Stimulated activated CD4-positive, alpha-beta T cell treated with anti-CD3 and anti-CD28 coated beads, TNF-alpha, amount 100 ng/mL, for 1 hour (primary cell): ENCODE measurements at places on chromosomes 1 and 21.

GRCh38 chr1:152052606-152053005, 15.8 kb upstream of the S100A11 start:
- DNase-seq = peak; percentile 58

- DNase-seq = no peak
Measured at GRCh38 chr1:31371121-31371959, 1.5 kb downstream of the FABP3 start.

DNA sequence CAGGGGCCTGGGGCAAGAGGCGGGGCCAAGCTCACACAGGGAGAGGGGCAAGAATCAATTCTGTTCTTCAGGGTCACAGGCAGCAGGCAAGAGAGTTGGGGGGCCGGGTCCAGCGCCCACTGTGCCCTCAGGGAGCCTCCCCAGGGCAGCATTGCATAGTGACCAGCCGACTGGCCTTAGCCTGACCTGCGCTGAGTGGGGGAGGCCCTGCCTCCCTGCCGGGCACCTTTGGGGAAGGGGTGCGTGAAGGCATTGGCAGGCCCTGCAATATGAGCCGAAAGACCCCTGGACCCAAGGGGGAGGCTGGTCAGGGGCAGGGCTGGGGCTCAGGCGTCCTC, 12.2 kb downstream of the SCNN1D start:
- DNase-seq = no peak

GRCh38 chr1:230943048-230943593, 35.5 kb downstream of the TTC13 start:
- DNase-seq = no peak

- no peak for DNase-seq
Measured at GRCh38 chr1:228747301-228747935, 12.1 kb downstream of the RHOU start.

DNA sequence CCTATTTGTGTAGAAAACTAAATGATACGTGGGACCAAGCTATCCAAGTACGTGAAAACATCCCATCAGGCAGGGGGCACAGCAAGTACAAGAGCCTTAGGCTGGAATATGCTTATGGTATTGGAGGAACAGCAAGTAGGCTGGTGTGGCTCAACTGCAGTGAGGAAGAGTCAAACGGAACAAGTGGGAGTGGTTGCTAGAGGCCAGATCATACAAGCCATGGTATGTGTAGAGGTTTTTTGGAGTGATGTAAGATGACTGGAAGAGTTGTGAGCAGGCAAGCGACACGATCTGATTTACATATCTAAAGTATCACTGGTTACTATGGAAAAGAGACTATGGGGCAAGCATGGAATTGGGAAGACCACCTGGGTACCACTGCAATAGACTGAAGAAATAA, 27.8 kb downstream of the ELK4 start:
- no peak for DNase-seq

DNA sequence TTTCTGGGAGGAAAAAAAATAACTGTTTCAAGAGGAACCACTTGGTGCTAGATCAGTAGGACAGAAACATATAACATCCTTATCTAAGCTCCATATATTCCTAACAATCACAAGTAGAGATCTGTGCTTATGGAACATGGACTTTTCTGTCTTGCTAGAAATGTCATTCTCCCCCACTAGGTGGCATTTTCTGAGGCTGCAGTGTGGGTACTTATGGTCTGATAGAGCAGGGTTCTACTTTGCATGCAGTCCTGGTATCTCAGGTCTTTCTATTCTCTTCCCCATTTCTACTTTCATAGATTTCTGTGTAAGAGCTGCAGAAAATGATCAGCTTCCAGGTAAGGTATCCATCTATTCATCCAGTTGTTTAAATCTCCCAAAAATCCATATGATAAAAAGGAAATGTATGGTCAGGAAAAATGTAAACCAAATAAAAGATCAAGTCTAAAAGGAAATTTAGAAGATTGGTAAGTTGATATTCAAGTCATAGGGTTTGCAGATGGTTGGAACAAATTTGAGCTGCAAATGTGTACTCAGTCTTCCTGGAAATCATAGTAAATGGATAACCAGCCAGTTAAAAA, 1.5 kb downstream of the ZNF684 start:
- DNase-seq = no peak

GRCh38 chr1:30044656-30045144, 678.7 kb downstream of the MATN1 start:
- DNase-seq = no peak

GRCh38 chr1:167516404-167517388, 1.6 kb downstream of the CD247 start:
- DNase-seq = no peak

GRCh38 chr1:51561702-51562101, 42.6 kb upstream of the EPS15 start:
- no peak for DNase-seq

- no peak for DNase-seq
Measured at GRCh38 chr1:240656531-240656930, 44.6 kb upstream of the GREM2 start.

DNA sequence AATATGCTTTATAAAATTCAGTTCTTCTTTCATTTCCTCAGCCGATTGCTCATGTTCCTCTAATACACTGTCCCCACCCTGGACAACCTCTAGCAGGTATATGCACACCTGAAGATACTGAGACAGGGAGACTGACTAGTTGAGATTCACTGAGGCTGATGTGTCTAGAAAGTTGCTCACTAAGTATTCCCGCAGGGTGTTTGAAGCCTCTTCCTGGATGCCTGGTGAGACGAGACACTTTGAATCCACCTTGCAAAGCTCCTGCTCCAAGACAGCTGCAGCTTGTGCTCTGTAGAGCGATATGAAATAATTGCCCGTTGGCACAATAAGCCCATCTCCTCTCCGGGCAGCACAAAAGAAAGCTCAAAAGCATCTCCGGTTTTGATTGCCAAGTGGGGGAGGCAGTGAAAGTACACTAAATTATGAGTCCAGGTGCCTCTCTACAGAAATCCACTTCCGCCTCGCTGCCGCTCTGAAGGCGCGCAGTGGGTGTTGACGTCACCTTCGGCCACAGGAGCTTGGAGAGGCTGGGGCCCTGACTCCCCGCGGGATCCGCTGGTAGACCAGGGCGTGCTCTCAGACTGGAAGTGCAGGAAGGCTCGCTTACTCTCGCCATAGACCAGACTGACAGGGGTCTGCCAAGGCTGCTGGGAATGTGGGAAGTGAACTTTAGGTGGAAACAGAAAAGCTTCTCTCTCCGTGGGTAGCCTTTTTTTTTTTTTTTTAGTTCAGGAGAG, 46.3 kb downstream of the GPA33 start:
- peak; percentile 21 for DNase-seq

- no peak for DNase-seq
Measured at GRCh38 chr1:1889090-1889750, 1.7 kb downstream of the GNB1 start.

DNA sequence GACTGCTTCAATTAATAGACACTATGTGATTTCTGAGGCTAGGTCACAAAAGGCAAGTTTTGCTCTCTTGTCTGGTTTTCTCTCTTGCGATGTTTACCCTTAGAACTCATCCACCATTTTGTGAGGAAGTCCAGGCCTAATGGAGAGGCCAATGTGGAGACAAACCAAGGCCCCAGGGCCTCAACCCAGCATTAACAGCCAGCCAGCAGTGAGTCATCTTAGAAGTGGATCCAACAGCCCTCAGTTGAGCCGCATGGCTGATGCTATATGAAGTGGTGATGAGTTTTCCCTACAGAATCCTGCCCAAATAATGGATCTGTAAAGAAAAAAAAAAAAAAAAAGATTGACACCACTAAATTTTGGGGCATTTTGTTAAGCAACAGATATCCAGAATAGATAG, 95.1 kb downstream of the DNTTIP2 start:
- DNase-seq = no peak

DNA sequence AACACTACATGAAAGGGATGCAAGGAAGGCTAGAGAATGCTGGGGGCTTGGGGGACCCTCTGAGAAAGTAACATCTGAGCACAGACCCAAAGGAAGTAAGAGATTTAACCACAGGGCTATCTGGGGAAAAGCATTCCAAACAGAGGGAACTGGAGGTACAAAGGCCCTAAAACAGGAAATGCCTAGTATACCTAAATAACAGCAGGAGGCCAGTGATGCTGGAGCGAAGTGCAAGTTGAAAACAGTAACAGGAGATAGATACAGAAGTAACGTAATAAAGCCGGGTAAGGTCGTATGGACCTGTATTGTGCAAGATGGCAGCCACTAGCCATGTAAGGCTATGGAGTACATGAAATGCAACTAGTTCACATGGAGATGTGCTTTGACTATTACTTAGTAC, 52.1 kb downstream of the CD34 start:
- no peak for DNase-seq

- no peak for DNase-seq
Measured at GRCh38 chr21:19031953-19032352, 628.4 kb upstream of the TMPRSS15 start.

GRCh38 chr21:36249576-36250422, 70.2 kb upstream of the MORC3 start:
- DNase-seq = no peak

DNA sequence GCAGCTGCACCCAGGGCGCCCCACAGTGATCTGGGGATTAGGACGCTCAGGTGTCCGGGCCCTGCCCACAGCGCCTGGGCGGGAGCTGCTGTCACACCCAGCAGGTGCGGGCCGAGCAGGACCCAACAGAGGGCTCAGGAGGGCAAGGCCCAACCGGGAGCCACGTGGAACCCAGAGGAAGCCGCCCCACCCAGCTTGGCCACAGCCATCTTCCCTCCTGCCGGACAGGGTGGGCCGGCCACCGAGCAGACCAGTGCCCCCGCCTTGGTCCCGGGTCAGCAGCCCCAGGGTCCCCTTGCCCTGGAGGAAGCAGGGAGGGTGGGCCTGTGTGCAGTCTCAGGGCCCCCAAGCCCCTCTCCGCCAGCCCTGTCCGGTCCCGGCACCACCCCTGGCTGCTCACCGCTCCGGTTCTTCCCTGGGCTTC, 6.3 kb upstream of the TTLL10 start:
- no peak for DNase-seq

GRCh38 chr1:109263234-109263596, 13.9 kb downstream of the CELSR2 start:
- DNase-seq = no peak

DNA sequence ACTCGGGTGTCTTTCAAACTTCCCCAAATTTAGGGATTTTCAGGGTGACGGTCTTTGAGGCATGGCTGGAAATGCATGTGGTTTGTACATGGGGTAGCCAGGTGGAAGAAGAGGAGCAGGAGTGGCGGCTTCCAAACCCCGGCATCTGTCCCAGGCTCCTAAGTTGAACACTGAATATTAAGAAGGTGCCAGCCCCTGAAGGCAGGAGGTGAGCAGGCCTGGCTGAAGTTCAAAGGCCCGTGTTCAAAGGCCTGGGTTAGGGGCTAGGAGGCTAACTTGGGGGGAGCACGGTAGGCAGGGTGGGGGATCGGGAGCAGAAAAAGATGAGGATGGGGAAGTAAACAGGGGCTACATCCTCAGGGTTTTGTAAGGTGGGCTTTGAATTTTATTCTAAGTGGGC, 42.8 kb downstream of the ELK4 start:
- no peak for DNase-seq

GRCh38 chr1:33281554-33282303, 25.4 kb downstream of the ZNF362 start:
- no peak for DNase-seq

DNA sequence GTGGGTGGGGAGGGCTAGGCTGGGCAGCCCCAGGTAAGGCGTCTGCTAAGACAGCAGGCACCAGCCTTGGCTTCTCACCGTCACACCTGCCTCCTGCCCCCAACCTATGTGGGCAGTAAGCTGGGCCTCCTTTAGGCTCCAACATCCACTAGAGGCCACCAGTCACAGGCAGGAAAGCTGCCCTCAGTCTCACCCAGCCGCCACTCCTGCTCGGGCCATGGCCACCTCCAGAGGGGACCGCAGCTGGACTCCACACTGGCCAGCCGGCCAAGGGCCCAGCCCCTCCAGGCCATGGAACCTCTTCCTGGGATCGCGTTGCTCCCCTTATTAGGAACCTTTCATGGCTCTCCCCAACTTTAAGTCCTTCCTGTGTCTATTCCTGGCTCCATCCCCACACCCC, 74.5 kb downstream of the MRPL37 start:
- no peak for DNase-seq

DNA sequence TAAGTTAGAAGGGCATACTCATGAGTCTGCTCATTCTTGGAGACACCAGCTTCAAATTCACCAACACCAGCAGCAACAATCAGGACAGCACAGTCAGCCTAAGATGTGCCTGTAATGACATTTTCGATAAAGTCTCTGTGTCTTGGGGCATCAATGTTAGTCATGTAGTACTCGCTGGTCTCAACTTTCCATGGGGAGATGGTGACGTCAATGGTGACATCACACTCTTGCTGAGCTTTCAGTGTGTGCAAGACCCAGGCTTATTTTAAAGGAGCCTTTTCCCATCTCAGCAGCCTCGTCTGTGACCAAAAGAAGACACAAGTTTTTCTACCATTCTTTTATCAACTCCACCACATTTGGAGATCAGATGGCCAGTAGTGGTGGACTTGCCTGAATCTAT, 75.5 kb downstream of the SERINC2 start:
- no peak for DNase-seq

DNA sequence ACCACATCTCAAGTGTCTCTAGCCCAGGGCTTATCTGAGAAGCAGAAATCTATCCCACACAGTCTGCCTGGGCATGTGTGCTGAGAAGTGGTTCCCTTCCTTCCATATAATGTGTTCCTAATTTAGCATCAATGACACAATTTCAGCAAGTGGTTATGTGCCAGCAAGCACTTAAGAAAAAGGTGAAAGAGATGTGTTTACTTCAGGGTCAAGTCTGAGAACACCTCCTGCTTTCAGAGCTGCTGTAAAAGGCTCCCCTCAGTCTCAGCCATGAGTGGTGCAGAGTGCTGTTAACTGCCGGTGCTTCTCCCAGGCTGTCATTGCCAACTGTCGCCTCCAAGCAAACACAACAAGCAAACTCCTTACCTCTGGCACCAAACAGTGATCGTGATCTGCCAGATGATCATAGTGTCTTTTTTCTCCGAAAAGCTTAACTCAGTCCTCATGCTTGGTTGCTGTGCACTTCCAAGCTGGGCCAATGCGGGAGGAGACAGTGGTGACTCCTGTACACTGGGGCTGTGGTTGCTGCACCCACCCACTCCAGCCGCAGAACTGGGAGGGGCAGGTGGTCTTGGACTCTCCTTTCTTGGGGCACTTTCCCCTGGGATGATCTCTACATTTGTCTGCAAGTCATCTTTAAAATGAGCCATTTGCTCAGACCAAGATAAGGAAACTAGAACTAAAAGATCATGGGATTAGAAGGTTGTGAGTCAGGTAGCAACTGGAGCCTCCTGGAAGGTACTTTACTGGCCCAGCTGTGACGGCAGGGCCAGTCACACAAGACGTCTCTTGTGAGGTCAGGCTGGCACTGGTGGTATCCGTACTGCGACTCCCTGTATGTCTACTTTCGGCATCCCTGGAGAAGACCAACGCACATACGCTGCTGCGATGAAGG, 32.4 kb downstream of the ATP1A1 start:
- DNase-seq = no peak

- no peak for DNase-seq
Measured at GRCh38 chr1:180603850-180604226, 28.0 kb upstream of the XPR1 start.

DNA sequence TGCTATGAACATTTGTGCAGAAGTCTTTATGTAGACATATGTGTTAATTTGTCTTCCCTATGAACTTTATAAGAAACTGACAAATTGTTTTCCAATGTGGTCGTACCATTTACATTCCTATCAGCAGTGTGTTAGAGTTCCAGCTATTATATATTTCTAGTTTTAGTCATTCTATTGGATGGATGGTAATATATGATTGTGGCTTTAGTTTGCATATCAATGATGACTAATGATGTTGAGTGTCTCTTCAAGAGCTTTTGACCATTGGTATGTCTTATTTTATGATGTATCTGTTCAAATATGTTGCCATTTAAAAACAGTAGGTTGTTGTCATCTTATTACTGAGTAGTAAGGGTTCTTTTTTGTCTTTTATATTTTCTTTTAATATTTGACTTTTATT, 16.2 kb upstream of the ZNF326 start:
- DNase-seq = no peak
